ENCODE measurements at places on chromosomes 11 and 22.

- no peak for DNase-seq
Observed at GRCh38 chr11:70082829-70083228, 4.7 kb downstream of the ANO1 start.

DNA sequence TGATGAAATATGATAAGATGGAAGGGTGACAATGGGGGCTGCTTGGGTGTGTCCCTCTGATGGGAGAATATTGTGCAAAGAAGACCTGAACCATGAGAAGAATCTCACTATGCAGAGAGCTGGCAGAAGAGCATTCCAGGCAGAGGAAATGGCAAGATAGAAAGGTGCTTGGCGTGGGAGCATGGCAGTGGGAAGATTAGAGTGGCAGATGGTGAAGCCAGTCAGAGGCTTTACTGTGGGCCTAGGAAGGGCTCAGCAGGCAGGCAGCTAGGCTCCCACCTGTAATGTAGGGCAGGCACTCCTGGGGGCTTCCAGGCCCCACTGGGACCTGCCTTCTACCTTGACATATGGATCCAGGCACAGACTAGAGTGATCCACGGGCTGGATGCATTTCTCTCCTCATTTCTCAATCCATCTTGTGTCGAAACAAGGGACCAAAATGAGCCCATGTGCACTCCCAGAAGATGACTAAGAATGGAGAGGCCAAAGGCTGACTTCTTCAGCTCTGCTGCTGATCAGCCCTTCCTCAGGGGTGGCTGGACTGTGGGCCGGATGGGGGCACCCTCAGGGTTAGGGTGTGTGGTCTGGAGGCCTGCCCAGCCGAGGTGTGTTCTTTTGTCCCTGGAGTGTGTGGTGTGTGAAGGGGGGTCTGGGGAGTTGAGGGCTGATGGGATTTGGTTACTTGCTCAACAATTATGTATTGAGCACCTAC, 88.3 kb downstream of the TSPAN18 start:
- peak; percentile 8 for DNase-seq

DNA sequence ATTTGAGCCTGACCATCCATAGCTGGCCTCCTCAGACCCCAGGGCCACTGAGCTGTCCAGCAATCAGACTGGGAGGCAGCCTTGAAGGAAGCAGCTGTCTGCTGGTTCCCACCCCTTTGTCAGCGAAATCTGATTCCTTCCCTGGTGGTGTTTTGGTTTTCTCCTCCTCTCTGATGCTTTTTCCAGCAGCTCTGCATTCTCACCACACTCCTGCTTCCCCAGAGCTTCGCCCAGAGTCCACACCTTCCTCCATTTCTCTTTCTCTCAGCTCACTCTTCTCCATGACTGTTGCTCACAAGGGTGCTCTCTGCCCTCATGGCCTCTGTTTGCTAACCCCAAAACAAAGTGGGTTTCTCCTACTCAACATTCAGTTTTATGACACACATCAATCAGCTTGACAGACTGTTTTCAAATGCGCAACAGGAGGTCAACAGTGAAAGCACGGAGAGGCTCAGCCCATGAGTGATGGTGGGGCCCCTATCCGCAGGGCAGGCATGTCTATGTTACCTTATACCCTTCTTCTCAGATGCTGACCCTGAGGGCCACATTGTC, 130.6 kb upstream of the MTNR1B start:
- peak; percentile 14 for DNase-seq

DNA sequence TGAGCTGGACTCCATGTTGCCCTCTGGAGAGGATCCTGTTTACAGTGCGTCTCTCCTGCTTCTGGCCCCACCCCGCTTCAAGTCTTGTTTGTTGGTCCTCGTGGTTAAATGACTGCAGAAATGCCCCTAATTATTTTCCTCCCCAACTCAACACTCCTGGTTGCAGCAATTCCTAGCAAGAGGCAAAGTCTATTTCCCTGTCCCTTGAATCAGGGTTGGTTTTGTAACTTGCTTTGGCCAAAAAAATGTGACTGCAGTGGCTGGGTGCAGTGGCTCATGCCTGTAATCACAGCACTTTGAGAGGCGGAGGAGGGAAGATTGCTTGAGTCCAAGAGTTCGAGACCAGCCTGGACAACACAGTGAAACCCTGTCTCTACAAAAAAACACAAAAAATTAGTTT, 41.0 kb upstream of the FGF3 start:
- no peak for DNase-seq

GRCh38 chr11:15483205-15483604, 368.5 kb downstream of the INSC start:
- no peak for DNase-seq

DNA sequence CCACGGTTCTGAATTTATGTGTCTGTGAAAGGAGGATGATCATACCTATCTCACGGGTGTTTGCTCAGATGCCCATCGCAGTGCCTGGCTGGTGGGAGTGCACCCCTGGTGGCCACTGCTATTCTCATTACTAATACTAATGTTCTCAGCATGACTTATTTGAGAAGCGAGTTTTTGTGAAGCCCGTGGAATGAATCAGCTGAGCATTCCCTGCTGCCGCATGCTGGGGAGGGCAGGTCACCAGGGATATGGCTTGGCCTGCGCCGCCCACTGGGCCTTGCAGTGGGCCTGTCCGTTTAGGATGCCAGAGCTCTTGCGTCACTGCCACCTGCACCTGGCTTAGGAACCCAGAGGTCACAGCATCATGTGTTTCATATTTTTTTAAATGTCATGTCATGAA, 16.9 kb downstream of the CTTN start:
- no peak for DNase-seq

DNA sequence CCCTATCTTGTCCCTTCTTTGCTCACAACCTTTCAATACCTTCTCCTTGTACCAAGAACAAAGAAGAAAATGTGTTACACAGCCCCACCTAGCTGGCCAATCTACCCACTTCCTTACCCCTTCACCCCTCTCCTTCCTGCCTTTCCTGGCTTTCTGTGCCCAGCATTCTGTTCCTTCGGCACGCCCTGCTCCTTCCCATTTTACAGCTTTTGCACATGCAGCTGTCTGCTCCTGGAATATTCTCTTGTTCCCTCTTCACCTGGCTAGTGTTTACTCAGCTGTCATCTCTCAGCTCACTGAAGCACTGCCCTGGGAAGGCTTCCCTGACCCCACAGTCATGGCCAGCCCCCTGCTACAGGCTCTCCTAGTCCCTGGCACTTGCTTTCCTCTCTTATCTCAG, 30.7 kb downstream of the SERPINH1 start:
- DNase-seq: no peak

GRCh38 chr11:33635161-33635560, 65.5 kb downstream of the C11orf91 start:
- peak; percentile 13 for DNase-seq

DNA sequence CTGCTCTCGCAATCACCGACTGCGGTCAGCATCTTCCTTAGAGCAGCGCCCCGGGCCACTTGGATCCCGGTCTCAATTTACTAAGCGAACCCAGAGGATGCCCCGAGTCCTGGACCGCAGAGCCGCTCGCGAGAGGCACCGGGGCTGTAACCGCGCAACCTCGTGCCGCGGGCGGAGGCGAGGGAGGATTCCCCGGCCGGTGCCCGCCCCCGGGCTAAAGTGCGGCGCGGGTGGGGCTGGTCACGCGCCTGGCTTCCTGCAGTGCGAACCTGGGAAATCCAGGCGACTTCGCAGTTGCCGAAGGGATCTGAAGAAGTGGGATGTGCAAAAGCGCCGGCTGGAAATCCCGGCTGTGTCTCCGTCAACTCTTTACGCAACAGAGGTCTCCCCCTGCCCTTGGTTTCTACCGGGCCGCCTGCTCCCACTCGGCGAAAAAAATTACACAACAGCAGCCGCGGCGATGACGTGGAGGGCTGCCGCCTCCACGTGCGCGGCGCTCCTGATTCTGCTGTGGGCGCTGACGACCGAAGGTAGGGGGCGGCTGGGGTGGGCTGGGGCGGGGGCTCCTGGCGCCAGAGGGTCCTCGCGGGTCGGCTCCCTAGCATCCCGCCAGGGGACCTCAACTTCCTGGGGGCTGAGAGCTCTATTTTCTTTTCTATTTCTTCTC, at the start of gene NCR3LG1:
Gene NCR3LG1 (plus strand): TSS at position 291 of the 667 bp plus-strand sequence. CDS start 170 bp downstream, at position 461.
- no peak for DNase-seq

DNA sequence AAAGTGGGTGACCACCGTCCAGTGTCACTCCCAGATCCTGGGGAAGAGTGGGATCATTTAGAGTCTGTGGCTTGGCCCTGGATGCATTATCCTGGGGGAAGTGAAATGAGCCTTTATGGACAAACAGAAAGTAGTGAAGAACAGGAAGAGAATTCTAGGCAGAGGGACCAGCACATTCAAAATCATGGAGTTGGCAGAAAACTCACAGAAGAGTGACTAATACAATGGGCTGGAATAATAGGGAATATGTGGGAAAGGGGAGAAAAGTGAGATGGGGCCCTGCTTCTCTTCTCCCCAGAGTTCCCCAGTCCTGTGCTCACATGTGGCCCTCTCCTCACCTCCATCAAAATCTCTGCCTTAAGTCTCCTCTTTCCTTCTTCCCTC, 84.3 kb downstream of the CCDC81 start:
- no peak for DNase-seq

DNA sequence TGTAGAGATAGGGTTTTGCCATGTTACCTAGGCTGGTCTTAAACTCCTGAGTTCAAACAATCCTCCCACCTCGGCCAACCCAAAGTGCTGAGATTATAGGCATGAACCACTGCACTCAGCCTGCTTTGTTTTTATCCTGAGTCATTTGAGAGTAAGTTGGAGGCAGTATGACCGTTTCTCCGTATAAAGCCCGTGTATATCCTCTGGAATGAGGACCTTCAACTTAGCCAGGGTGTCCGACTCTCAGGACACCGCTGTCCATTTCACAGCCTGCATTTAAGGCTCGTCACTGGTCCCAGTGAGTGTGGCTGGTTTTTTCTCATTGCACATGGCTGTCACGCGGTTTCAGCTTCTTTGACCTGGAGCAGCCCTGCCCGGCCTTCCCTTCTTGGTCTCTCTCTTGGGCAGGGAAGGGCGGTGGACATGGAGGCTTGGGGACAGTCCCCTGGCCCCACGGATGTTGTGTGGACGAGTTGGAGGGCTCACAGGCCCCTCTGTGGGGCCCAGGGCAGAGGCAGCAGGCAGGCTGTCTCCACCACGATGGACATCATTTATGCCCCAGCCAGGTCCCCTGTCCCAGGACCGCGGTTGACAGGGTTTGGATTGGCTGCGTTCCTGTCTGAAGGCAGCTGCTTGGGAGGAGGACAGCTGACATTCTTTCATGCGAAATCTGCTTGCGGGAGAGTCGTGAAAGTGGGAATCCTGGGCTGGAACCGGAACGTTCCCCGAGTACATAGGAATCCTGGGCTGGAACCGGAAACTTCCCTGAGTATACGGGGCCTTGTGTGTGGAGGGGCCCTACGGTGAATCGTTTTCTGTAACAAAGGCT, 93.3 kb downstream of the KCNQ1 start:
- no peak for DNase-seq

DNA sequence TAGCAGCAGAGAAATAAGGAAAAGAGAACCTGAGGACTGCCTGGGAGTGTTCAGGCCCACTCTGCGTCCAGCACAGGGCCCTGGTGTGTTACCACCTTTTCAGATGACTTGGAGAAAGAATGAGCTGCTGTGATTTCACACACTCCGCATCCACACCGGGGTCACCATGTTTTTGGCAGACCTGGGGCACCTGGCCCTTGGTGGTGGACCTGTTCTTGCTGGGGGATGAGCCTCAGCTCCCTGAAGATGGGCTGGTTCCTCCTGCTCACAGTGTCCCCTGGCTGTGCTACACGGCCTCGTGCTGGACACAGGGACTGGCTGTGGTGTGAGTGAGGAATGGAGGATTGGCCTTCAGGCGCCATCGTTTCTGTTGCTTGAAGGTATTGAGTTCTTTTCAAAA, 1381.4 kb downstream of the TBC1D22A start:
- no peak for DNase-seq

DNA sequence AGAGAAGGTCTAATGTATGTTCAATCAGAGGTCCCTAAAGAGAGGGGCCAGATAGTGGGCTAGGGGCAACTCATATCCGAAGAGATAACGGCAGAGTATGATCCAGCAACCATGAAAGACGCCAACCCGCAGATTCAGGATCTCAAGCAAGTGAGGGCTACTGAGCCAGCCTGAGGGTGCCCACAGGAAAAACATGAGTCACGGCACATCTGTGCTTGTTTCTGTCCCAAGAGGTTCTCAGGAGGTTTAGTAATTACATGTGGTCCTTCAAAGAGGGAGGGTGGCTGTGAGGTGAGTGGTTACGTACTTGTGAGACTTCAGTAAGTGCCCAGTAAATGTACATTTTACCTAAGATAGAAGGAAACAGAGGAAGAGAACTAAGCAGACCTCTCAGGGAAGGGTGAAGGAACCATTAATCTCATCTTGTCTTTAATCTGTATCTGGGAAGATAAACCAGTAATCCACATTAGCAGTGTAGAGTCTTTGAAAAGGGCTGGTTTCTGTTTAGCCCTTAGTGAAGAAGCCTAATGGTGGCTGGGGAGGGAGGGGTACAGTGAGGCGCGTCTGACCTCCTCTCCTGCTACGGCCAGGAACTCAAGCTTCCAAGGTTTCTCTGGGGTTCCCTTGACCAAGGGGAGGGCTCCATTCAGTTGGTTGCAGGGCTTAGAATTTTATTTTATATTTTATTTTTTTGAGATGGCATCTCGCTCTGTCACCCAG, 10.2 kb downstream of the SIRT3 start:
- DNase-seq: no peak

DNA sequence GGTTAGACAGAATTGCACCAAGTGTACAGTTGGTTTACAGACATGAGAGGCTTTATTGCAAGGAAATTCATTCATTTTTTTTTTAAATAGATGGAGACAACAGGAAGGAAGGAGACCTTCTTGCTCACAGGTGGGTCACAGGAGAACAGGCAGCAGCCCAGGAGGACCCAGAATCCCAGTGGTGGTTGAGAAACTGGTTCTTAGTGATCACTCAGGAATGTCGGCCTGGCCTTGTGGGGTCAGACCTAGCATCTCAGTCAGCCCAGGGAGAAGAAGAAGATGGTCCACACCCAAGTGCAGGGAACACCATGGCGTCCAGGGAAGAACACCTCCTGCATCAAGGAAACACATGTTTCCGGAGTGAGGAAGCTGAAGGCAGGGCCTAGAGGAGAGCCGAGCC, 849 bp downstream of the KRTAP5-11 start:
- DNase-seq: no peak

GRCh38 chr11:10375280-10375971, 70.6 kb downstream of the ADM start:
- DNase-seq: no peak

DNA sequence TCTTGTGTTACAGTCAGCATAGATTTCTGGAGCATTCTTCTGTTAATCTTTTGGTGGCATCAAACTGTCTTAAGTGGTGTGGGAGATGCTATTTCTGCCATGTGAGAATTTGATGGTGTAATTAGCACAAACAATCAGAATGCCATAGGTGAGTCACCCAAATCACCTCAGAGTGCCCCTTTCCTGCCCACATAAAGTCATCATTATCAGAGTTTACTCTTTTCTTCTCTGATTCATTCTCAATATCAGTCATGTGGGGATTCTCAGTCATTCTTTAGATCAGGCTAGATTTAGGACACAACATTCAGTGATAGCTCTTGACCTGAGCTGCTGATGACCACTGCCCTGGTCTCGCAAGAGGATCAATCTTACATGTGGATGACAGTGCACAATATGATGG, 23.7 kb upstream of the MS4A6A start:
- no peak for DNase-seq

Measured in DMS 273 treated with DMSO at 0.1 percent for 48 hours (cell line).